ENCODE measurements at places on chromosomes 1 and 21.
A peak's percentile ranks its signal among the peaks of the same experiment; 100 is the strongest.

DNA sequence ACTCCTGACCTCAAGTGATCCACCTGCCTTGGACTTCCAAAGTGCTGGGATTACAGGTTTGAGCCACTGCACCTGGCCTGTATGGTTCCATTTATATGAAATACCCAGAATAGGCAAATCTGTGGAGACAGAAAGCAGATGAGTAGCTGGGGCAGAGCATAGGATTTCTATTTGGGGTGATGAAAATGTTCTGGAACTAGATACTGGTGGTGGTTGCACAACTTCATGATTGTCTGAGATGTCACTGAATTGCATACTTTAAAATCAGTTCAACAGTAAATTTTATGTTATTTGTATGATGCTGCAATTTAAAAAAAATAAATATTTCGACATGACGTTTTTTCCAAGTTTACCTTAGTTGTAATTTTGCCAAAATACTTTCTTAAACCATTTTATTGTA lies 23.9 kb downstream of the ITSN1 start:
- no peak for DNase-seq

DNA sequence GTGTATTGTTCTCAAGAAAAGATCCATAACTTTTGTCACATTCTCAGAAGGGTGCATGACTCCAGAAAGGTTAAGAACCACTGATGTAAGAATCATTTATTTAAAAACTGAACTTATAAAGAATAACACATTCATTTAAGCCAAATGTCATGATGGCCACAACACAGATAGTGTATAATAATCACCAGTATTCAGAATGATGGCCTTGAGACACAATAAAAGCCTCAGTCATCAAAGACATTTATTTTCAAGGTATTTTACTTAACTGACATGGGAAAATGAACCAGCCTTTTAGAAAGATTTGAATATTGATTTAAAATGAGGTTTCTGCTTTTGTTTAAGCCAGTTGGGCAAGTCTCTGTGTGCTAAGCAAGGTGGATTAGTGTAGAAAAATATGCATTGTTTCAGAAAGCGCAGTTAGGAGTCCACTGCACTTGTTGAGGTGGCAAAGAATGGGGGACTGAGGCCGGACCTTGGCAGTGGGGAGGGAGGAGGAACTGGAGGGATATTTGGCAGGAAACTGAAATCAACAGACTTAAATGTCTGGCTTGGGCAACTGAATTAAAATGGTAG lies 371.9 kb upstream of the ESRRG start:
- no peak for DNase-seq

DNA sequence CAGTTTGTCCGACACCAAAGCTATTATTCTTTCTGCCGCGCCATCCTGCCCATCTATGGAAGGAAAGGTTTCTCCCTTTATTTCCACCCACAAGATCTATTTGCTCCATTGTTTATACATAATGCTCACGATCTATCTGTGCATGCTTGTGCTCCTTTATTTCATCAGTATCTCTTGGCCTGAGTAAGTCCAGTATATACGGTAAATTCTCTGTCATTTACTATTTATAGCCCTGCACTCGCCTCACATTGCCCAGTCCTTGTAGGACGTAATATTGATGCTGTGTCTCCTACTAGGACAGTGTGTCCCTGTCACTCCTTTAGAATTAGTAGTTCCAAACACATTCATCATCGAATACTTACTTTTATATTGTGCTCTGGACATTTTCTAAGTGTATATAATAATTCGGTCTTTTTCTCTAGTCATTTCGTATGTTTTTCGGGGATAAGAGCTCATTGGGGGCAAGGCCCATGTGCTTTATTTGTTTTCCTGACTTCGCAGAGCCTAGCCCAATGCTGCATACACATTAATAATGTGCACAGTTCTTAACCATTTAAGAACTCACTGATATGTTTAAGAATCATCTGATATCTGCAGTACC lies 3.1 kb upstream of the NID1 start:
- no peak for DNase-seq

DNA sequence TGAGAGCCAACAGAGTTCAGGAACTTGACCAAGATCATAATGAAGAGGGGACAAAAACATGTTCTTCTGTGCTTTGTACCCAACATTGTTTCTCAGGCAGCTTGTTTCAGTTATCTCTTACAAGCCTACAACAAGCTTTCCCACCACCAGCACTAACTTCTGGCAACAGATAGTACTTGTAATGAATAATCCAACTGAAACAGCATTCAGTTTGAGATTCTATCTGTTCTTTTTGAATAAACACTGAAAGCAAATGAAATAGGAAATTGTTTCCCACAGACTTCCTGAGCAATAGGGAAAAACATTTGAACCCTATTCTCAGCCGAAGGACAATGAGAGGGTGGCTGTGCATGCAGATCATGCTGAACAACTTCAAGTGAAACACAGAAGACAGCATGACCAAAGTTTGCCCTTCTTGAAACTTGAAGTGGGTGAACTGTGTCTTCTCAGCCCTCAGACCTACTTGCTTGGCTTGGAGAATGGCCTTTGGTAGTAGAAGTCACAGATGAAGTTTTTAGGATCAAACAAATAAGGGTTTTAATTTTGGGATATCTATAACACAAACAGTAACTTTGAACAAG lies 11.2 kb upstream of the HOOK1 start:
- no peak for DNase-seq

DNA sequence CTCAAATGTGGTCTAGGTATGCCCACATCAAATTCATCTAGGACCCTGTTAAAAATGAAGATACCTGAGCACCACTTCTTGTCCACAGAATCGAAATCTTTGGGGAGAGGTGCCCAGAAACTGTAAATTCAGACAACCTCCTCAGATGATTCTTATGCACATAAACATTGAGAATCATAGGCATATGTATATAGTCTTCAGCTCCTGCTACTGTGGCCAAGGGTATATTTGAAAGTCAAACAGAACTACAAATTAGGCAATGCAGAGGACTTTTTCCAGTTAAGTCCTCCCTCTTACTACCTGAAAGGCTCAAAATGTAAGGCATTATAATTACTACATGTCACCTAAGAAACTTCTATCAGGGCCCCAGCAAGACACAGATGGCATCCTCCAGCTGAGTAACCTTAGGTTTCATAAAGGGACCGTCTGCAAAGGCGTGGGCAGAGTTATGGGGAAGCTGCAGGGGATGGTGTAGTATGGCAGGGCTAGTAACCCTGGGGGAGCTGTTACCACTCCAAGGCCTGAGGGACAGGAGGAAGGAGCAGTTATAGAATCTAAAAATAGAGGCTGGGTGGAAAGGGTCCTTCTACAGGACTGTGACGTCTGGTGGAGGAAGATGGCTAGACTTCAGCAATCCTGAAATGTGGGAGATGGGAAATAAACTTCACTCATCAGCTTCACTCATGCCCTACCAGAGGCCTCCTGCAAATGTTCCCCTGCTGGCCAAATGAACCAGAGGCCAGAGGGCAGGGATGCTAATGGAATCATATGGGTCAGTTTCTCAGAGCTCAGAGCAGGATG lies 46.3 kb downstream of the DAB1 start:
- DNase-seq = no peak

- no peak for DNase-seq
These were observed 801.9 kb downstream of the BRINP3 start for GRCh38 chr1:189675712-189676244.

GRCh38 chr21:42463861-42464515 lies 32.0 kb downstream of the RSPH1 start:
- peak; percentile 45 for DNase-seq

GRCh38 chr1:224696891-224697765 lies 81.0 kb downstream of the CNIH3 start:
- no peak for DNase-seq

GRCh38 chr21:45207839-45208626 lies 79.7 kb downstream of the POFUT2 start:
- DNase-seq = no peak

- DNase-seq = no peak
These were observed 8.1 kb upstream of the F3 start for GRCh38 chr1:94549706-94550105.

DNA sequence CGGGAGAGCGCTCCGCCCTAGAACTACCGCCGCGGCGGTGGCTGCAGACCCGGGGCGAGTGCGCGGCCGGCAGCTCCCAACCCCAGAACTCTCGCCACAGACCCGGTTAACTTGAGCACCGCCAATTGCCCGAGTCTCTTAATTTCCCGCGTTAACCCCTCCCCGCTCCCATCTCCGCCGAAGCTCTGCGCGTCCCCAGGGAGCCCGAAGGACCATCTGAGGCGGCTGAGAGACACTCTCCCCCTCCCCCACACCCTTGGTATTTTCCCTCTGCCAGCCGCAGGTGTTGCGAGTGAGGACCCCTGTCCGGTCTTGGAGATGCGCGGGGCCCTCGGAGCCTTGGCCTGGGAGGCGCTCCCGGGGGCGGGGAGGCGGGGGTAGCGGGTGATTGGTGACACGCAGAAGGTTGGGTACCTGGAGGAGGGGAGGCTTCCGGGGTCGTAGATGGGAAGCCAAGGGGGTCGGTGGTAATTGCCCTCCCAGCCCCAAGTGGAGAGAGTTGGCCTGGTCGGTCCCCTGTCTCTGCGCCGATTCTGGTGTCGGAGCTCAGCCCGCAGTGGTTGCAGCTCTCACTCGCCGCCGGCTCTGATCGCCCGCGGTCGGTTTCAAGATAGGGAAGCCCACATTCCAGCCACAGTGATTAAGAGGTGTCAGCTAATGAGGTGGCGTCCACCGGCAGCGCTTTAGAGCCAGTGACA lies 858 bp upstream of the SUSD4 start:
- DNase-seq = no peak

GRCh38 chr1:85884372-85885035 lies 176.3 kb upstream of the ZNHIT6 start:
- DNase-seq = no peak

- DNase-seq = no peak
These were observed 14.0 kb downstream of the HSF2BP start for GRCh38 chr21:43645136-43645891.

GRCh38 chr1:199706826-199707606 lies 320.5 kb upstream of the NR5A2 start:
- DNase-seq = no peak

All from hematopoietic multipotent progenitor cell treated with erythropoietin and hydrocortisone succinate and interleukin-3 and kit ligand, for 17 days (in vitro differentiated cells).